ENCODE measurements at places on chromosomes 16 and 17.

GRCh38 chr17:78675316-78675616, 98.1 kb upstream of the DNAH17 start:
- no peak for DNase-seq

- DNase-seq: no peak
These were observed 27.1 kb downstream of the HOXB1 start for GRCh38 chr17:48503747-48504146.

- DNase-seq: peak; percentile 27
These were observed 13.1 kb upstream of the LASP1NB start for GRCh38 chr17:38912221-38912813.

DNA sequence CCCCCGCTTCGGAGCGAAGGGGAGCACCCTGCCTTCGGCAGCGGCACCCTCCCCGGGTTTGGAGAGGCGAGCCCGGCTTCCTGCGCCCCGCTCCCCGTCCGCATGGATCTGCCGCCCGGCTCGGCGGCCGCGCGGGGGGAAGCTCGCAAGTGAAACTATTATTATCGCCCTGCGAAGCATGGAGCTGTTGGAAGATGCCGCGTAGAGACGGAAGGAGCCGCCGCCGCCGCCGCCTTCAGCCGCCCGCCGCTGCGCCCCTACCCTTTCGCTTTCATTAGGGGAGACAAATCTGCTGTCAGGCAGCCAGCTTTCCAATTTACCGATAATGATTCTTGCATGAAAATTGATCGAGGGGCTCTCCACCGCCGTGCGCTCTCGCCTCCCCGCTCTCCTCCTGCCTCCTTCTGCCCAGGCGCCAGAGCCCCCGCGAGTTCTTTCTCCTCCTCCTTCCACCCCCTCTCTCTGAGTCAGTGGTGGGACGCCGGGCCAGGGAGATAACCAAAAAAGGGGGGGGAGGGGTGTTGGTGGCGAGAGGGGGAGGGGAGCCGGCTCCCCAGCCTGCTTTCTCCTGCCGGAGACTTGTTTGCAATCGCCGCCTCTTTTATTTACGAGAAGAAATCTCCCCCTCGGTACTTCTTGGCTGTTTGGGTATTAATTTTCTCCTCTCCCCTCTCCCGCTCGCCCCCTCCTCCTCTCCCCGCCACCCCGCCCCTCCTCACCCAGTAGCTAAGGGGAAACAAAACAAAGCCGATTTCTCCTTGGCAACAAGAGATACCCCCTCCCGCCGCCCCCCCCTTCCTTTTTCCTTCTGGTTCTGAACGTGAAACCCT, 58.0 kb upstream of the GSE1 start:
- DNase-seq: peak; percentile 94

GRCh38 chr16:10876799-10877341, at the start of gene CIITA:
Gene CIITA, plus strand, starts transcription at chr16:10877202. Its CDS starts 129 bp downstream, at chr16:10877331.
- peak; percentile 65 for DNase-seq

- DNase-seq: no peak
These were observed 17.7 kb downstream of the KDM8 start for GRCh38 chr16:27220991-27221390.

- no peak for DNase-seq
These were observed 153.2 kb upstream of the KCNJ18 start for GRCh38 chr17:21539146-21539545.
